ENCODE measurements at places on chromosomes 11 and 22. TPM values are rescaled to one million over a fixed set of nuclear protein-coding genes. Genes with fewer than 3 reads are reported as not detected.

ART1 gene
- total RNA-seq, result not detected

HORMAD2 gene
- 0.11 TPM for total RNA-seq

NEFH gene
- total RNA-seq, result 20.3 TPM

CTSW gene
- total RNA-seq, result 0.20 TPM

SDF2L1 gene
- 14.1 TPM for total RNA-seq

RHBDD3 gene
- total RNA-seq, result 21.0 TPM

ESAM gene
- 9.5 TPM for total RNA-seq

YPEL4 gene
- 2.6 TPM for total RNA-seq

ALX4 gene
- 8.6 TPM for total RNA-seq

RAB36 gene
- total RNA-seq, result 12.2 TPM

DCHS1 gene
- 29.1 TPM for total RNA-seq

POU2AF2 gene
- total RNA-seq, result not detected

SOX10 gene
- total RNA-seq, result 28.8 TPM

TMEM132A gene
- total RNA-seq, result 114 TPM

ST3GAL4 gene
- 20.7 TPM for total RNA-seq

CELSR1 gene
- 2.9 TPM for total RNA-seq

TNNT3 gene
- total RNA-seq, result 12.1 TPM

CCT8L2 gene
- not detected for total RNA-seq

Measured in spinal cord (tissue), 10 donors.